Non-pigmented ciliary epithelial cell (primary cell): ENCODE measurements at places on chromosomes 1 and 21.
A peak's percentile ranks its signal among the peaks of the same experiment; 100 is the strongest.

DNA sequence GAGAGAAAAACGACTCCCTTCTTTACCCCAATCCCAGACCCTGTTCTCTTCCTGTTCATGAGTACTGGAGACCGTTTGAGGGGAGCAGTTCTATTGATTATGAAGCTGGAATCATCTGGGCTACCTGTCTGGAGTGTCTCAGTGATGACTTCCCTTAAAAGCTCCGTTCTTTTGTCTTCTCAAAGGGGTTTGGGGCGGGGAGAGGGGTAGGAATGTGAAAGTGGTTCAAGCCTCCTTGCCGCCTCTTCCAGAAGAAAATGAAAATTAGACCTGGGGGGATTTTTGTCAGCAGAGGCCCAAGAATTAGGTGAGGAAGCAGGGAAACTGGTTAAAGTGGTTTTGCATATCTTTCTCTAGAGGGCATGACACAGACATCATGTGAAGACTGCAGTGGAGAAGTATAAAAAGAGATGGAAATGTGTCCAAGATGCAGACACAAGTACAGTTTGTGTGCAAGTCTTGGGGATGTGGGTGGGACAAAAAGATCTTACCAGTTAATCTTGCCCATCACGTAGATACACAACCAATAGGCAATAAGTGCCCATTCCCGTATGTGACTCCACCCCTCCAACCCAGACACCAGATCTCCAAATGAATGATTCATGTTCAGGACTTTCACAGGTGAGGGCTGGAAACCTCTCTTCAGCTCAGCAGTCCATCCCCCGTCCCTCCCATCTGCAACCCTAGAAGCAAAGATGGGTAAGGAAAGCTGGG is 470 bp upstream of the MTMR11 start:
- peak; percentile 28 for DNase-seq

GRCh38 chr1:155973723-155974122 is 4.6 kb downstream of the ARHGEF2 start:
- no peak for DNase-seq

- DNase-seq = no peak
Measured at GRCh38 chr1:153545067-153546055, at the start of gene S100A4. TSS of gene S100A4 (minus strand) at chr1:153545806. CDS start at chr1:153544794, 1,012 bp downstream.

GRCh38 chr1:217059401-217059800 is 336.2 kb upstream of the ESRRG start:
- DNase-seq = no peak

DNA sequence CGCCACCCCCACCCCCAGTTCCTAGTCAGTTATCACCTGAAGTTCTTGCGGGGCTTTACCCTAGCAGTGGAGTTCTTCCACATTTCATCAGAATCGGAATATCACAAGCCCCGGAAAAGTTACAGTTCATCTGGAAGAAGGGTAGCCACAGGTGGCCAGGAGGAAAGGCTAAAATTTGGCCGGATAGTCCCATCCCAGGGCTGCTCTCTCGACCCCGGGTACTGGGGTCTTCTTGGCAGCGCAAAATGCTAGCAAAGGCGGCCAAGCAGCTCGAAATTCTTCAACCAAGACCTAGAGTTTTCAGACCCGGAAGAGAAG is 7.9 kb downstream of the HLX start:
- no peak for DNase-seq

- DNase-seq = no peak
Measured at GRCh38 chr1:179558078-179558477, 17.7 kb downstream of the NPHS2 start.

GRCh38 chr1:36971852-36972618 is 62.3 kb downstream of the GRIK3 start:
- no peak for DNase-seq

DNA sequence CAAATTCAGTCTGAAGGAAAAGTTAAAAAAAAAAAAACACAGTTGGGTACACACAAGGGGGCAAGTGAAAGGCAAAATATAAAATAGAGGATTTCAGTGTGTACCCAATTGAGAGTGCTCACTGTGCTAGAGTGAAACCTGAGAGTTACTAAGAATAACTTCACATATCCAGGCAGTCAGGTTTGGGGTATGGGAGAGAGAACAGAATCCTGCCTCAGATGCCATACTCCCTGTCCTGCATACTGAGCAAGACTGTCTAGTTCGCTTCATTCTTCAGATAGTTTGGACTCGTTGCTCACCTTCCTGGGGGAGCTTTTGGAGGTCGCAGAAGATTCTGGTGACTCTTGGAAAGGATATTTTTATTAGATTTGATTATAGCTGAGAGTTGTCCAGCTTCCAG is 20.4 kb downstream of the CEP85 start:
- no peak for DNase-seq

- no peak for DNase-seq
Measured at GRCh38 chr1:223849352-223850254, 3.9 kb upstream of the TP53BP2 start.

DNA sequence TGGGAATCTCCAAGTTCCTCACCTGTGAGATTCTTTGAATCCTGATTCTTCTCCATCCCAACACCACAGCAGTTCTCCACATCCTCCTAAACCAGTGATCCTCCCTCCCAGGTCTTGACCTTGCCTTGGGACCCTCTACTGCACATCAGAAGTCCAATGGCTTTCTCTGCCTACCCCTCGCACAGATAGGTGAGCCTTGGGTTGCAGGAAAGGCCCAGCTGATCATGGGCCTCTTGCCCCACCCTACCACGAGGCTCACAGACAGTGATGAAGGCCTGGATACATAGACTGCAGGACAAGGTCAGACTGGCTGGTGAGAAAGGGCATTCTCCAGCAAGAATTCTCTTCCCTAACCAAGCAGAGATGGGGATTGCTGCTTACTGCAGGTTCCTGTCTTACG is 825 bp downstream of the FABP3 start:
- DNase-seq = no peak

- no peak for DNase-seq
Measured at GRCh38 chr1:109643385-109644230, 12.3 kb upstream of the GSTM4 start.

DNA sequence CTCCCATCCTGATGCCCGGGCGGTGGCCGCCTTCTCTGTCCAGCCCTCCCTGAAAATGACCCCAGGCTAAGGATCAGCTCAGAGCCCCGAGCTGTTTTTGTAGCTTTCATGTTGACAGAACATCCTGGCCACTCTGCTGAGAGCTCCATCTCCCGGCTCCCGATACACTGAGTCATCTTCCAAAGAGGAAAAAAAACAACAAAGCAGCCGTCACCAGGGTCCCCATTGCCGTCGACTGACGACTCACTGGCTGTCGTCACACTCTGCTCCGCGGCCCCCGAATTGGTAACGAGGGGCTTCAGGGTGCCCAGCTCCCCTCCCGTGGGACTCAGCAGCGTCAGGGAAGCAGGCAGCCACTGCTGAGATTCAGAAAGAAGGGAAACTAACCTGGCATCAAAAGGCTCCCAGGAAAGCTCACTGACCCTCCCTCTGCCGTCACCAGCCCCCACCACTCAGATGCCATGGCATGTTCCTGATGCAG is 67.2 kb downstream of the CD46 start:
- DNase-seq = no peak

DNA sequence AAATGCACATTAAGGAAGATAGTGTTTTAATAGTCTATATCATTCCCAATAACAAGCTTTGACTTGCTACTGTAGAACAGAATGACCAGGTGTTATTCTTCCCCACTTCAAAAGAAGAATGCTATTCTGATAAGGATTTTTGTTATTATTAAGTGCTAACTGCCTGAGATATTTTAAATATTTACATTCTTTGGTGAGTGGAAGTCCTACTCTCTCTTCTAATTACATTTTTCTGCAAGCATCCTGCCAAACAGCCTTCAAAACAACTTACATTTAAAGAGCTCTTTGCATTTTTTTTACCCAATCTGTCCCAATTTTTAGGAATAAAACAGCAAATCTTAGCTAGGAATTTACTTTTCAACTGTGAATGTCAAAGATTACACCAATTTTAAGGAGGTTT is 23.5 kb upstream of the SYDE2 start:
- DNase-seq = no peak

- no peak for DNase-seq
Measured at GRCh38 chr1:68015971-68016370, 34.5 kb downstream of the DIRAS3 start.

DNA sequence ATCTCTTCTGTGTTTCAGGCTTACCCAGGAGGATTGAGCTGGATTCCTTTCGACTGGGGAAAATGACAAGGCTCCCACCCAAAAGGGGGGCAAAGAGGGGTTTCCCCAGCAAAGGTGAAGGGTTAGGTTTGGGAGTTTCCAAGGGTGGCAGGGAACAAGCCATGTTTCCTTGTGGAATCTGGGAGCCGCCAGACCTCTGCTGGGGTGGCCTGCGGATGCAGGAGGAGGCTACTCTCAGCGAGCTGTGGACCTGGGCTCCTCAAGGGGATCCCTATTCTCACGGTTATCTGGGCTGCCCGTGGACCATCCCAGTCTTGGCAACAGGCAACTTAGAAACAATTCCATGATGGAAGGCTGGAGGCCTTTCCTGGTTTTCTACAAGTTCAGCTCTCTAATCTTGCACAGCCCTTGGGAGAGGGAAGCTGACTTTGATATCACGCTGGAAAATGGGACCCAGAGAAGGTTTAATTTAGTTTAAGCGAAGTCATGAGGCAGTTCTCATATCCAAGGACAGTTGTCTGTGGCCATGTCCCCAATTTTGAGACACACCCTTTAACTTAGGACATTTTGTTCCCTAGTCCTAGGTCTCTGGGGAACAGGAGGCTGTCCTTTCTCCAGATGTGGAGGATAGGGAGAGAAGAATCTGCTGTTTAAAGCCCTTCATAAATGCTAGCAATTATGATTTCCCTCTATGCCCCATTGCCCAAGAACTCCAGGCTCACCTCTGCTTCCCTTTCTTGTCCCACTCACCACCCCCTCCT is 24.7 kb upstream of the STUM start:
- DNase-seq = no peak

- no peak for DNase-seq
Measured at GRCh38 chr21:26406526-26406925, 166.6 kb downstream of the CYYR1 start.

DNA sequence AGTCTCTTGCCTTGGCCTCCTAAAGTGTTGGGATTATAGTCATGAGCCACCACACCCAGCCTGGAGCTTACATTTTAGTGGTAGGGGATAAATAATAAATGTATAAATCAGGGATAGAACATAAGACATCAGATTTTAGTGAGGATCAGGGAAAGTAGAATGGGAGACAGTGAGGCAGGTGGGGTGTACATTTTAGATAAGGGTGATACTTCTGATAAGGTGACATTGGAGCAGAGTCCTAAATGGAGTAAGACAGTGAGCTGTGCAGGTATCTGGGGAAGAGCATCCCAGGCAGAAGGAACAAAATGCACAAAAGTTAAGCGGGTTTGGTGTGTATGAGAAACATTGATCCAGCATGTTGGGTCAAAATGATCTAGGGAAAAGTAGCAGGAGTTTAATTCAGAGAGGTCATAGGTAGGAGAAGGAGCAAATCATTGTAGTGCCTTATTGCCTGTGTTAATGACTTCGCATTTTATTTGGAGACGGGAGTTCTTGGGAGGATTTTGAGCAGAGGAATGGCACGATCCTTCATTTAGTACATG is 11.1 kb downstream of the EPB41 start:
- no peak for DNase-seq

DNA sequence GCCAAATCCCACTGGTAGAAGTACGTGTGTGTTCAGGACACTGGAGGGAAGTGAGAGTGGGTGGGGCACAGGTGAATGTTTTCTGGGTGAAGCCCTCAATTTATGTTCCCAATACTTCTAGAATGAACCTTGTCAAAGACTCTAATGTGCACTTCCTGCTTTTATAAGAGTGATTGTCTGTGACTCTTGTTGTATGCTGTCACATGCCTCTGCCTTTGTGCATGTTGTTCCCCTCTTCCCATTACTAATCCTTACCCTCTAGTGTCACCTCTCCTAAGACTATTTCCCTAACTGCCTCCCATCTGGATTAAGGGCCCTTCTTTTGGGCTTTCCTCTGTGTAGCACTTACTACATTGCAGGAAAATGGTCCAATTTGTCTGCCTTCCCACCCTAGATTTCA is 2.5 kb upstream of the LINGO4 start:
- no peak for DNase-seq
